GM03348 (cell line): ENCODE measurements at places on chromosomes 7 and 10.

DNA sequence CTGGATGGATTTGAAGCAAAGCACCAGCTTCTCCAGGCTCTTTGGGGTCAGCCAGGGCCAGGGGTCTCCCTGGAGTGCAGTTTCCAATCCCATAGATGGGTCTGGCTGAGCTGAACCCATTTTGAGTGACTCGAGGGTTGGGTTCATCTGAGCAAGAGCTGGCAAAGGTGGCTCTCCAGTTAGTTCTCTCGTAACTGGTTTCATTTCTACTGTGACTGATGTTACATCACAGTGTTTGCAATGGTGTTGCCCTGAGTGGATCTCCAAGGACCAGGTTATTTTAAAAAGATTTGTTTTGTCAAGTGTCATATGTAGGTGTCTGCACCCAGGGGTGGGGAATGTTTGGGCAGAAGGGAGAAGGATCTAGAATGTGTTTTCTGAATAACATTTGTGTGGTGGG lies 14.2 kb downstream of the LEP start:
- no peak for DNase-seq

DNA sequence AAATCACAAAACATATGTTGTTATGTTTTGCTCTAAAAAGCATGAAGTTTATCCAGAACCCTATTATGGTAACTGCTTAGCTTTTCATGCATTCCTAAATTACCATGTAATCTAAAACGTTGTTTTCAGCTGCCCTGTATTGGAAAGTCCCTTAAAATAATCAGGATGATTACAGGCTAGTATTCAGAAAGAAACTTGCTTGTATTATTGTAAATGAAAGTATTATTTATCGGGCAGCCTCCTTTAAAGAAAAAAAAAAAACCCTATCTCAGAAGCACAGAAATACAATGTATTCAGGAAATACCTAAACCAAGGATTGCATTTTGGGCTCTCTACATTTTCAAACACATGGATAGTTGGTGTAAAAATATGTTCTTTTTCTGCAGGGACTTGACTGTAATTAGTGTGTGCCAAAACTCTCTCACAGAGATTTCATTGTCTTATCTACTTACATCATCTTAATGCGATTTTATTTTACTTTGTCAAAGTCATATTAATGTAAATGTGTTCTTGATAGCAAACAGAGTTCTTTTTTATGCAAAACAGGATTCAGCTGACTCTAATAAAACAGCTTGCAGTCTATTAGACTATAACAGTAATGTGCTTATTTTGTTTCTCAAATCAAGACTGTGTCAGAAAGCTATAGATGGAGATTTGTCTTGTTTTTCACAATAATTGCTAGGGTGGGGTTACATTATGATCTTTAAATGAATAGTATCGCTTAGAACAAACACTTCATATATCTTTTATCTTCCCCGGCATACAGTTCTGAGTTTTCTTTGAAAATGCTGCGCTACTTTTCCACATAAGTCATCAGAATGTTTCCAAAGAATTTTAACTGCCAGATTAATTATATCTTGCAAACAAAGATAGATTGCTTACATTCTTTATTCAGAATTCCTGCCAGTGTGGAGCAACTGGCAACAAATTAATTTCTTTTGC lies 65.3 kb upstream of the ARID5B start:
- DNase-seq, result no peak

DNA sequence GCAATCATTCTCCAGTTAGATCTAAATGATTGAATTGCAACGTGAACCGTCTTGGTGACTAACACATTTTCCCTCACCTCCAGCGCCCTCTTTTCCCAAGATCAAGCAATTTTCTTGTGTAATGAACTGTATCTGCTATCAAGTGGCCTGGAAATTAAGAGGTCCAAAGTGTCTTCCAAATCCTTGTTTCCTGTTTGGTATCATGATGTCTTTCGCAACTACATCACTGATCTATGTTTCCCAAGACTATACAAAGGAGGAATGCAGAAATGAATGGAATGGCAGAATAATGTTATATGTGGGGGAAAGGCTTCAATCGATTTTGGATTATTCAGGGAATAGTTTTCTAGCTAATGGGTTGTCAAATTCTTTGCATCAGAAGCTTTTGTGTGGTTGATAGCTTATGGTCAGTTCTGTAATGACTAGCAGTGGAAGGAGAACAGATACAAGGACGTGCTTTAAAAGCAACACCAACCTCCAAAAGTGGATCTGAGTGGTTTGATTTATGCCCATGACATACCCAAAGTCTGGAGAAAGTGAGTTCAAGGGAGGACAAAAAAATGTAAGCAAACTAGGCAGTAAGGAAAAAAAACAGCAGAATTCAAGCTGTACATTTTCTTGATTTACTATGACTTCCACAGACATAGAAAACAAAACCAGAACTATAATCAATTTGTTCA lies 14.6 kb upstream of the ZEB1 start:
- no peak for DNase-seq

- DNase-seq, result no peak
Observed at GRCh38 chr10:78049851-78050250, 16.2 kb downstream of the RPS24 start.

DNA sequence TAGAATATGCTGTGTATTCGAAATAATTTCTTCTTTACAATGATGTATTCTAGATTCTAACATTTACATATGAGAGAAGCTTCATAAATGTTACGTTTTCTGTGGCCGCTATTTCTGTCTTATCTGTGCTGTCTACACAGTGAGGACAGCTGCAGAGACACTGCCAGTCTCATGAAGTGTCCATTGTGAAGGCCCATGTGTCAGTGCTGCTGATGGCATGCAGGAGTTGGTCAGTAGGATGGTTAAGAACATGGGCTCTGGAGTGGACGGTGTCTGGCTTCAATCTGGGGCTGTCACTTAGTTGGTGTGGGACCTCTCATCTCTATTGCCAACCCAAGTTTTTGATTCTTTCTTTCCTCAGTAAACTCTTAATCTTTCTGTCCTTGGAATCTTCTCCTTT lies 137.3 kb downstream of the SDK1 start:
- no peak for DNase-seq

DNA sequence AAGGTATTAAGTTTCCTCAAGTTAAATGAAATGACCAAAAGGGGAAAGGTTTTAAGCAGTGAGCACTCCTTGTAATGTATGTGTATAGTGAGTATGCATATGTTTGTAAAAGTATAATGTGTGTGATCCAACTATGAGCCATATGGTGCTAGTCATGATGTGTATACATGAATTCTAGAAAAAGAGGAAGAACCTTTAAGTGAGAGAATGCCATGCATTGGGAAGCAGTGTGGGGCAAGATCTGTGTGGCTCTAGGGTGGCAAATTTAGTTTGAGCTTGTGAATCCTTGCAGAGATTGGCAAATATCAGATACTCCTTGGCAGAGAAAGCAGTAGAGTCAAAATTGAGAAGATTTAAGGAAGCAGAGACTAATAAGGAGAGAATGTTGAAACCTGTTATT lies 435.0 kb downstream of the AUTS2 start:
- no peak for DNase-seq

- DNase-seq, result peak; percentile 20
Observed at GRCh38 chr7:143216151-143216550, 5.7 kb upstream of the TAS2R40 start.

DNA sequence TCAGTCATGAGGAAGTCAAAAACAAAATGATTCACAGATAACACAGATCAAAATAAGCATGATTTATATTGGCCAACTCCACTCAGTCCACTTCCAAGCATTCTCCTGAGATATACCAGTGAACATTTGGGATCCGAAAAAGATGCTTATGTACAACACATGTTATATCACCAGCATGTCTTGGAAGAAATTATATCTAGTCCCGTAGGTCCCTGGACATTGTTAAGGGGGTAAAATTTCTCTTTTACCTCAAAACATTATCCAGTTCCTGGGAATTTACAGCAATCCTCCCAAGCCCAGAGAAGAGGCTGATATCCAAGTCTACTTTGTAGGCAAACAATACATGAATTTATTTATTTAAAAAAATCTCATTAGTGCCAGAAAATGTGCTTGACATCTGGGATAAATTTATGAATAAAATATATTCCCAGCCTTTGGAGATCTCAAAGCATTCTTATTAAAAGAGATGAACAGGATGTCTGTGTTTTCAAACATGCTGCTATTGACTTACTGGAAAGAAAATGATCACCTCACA lies 582.2 kb upstream of the ZWINT start:
- DNase-seq, result no peak

- no peak for DNase-seq
Observed at GRCh38 chr10:6607778-6608177, 27.7 kb upstream of the PRKCQ start.
